ENCODE measurements at places on chromosomes 12 and 14. TPM values are rescaled to one million over a fixed set of nuclear protein-coding genes. Genes with fewer than 3 reads are reported as not detected.

DNA sequence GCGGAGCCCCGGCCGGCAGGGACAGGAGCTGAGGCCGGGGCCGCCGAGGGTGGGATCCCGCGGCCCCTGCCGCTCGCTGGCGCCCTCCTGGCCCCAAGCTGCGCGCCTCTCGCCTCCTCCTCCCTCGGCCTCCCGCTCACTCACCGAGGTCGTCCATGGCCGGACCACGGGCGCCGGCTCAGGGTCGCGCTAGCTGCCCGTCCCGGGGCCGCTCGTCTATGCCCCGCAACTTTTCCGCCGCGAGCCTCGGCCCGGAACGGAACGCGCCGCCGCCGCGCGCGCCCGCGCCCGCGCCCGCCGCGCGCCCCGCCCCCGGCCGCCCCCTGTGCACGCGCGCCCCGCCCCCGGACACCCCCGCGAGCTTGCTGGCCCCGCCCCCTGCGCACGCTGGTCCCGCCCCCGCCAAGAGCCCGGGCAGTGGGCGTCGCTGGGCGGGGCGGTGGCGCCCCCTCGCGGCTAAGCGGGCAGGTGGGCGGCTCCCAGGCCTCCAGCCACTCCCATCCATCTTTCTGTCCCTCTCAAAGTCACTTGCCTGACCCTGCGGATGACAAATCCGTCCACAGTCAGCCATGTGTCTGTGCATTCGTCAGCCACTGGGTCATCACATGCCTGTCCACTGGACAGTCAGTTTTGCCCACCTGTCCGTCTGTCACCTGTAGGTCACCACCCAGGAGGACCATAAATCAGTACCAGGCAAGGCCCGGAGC is at the start of gene PXN:
TSS of gene PXN (minus strand) at position 258 of the 707 bp plus-strand sequence. CDS start at position 157, 101 bp downstream.
- DNase-seq = no peak

DNA sequence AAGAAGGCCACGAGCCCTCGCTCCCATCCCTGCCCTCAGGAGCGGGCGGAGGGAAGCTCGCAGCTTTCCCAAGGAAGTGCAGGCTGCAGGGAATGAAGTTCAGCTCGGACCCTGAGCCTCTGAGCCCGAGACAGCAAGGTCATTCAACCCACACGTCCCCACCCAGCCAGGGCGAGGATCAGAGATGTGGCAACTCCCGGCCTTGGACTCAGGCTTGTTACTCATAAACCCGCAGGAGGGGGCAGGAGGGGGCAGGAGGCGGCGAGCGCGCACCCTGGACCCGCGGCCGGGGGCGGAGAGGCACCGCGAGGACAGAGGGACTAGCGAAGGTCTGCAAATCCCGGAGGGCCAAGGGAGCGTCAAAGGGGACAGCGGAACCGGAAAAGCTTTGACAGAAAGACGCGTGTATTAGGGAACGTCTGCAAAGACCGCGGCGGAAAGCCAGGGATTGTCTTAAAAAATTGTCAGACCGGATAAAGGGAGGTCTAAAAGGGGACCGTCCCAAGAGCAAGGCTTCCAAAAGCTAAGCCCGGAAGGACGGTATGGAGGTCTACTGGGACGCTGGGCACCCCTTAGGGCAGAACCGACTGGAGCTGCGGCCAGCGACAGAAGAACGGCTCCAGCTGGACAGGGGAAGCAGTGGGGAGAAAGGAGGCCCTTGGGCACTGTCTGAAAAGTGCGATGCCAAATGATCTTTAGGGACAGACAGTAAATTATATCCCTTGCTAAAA is 611 bp upstream of the DCAF11 start:
- peak; percentile 76 for DNase-seq

DNA sequence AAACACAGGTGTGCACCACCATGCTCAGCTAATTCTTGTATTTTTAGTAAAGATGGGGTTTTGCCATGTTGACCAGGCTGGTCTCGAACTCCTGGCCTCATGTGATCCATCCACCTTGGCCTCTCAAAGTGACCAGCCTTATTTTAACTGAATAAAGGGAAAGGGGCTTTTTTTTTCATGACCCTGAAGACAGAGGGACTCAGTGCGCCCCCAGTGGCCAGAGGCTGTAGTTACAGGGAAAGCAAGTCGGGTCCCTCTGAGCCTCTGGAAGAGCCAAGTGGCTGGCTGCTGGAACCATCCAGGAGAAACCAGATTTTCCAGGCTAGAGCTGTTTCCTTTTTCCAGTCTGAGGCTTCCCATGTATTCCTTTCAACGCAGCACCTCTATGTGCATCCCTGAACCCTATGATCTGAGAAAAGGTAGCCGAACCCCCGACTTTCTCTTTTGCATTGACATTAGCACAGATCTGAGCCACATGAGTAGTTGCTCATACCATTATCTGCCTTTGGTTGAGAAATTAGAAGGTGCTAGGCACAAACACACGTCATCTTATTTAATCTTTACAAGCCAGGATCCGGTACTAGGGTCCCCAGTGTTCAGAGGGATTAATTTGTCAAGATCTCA is 342.7 kb downstream of the CACNA1C start:
- DNase-seq = no peak

DNA sequence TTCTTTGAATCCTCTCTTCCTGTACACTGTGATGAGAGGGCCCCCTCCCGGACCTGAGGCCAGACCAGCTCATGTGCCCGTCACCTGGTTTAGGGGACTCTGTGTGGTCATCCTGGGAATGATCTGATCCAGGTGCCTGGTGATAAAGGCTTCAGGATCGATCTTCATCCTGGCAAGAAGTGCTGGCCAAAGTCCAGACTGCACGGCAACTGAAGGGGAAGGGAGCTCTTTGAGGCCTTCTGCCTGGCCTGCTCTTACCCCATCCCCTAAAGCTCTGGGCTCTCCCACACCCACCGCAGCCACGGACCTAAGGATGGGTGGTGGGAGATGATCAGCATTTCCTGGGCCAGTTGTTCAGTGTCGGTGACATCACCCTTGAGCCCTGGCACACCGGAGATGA is 31.8 kb downstream of the GCN1 start:
- DNase-seq = no peak

DNA sequence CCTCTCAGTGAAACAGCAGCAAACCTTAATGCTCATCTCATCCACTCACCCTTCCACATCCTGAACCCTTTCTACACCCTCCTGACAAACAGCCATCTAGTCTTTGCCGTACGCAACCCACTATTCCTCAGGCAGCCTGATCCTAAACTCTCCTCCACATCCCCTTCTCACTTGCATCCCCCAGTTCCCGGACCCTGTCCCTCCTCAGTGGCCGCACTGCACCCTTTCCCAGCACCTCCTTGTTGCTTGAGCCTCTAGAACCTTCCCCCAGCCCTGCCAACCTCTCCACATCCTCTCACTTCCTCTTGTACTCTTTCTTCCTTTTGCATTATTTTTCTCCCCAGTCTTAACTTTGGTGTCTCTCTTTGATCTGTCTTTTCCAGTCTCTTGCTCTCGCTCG is 42.9 kb downstream of the IQSEC3 start:
- no peak for DNase-seq

- DNase-seq = no peak
Observed at GRCh38 chr12:104582739-104583138, 126.0 kb downstream of the CHST11 start.

KRT83 gene
- total RNA-seq = not detected

TC2N gene
- total RNA-seq = 9.6 TPM

KCNC2 gene
- not detected for total RNA-seq

FAM90A1 gene
- total RNA-seq = 0.63 TPM
